NCI-H748 treated with DMSO at 0.1 percent for 48 hours (cell line): ENCODE measurements at places on chromosomes 1 and 21.

GRCh38 chr1:8127171-8127641, 101.1 kb upstream of the ERRFI1 start:
- no peak for DNase-seq

DNA sequence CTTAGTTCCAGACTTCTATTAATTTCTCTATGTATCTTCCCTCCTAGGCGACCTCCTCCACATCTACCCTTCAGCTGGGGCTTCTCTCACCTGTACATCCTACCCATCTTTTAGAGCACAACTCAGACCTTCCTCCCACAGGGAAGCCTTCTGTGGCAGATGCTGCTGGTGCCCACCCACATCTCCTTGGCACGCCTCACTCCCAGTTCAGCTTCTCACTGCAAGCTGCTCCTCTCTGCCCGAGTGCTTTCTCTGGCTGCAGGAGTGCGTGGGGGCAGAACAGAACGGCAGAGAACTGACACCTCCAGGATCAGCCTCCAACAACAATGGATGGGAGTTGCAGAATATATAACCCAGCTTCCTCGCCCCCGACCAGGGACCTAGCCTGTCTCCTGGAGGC, 36.5 kb downstream of the ZBTB18 start:
- DNase-seq = no peak

DNA sequence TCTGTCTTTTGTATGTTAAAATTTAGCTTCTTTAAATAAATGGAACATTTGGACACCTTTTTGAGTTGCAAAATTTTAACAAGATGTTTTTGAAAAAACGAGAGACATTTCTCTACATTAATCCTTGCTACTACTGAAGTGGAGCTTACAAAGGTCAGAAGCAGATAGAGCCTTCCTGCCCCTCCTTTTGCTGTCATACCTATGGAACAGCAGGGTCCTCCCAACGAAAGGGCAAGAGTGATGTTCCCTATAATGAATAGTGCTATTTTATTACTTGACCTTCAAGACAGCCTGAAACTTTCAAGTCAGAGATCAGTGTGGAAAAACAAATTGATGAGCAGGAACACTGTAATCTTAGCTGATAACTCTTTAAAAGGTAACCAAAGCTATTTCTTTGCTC, 1538.9 kb downstream of the PLA2G4A start:
- DNase-seq = no peak

- no peak for DNase-seq
Measured at GRCh38 chr21:17742181-17742580, 77.0 kb downstream of the C21orf91 start.
